ENCODE measurements at places on chromosomes 11 and 22. TPM values are rescaled to one million over a fixed set of nuclear protein-coding genes. Genes with fewer than 3 reads are reported as not detected.

The GRIK4 gene
- not detected for total RNA-seq

The FGF4 gene
- total RNA-seq, result not detected

The GPHA2 gene
- not detected for total RNA-seq

The CCDC116 gene
- not detected for total RNA-seq

The OR2AT4 gene
- not detected for total RNA-seq

The OR52N5 gene
- not detected for total RNA-seq

The CALCA gene
- total RNA-seq, result not detected

The UFD1 gene
- 60.0 TPM for total RNA-seq

The APOA1 gene
- 1.1 TPM for total RNA-seq

The OR51B5 gene
- not detected for total RNA-seq

The SULT4A1 gene
- total RNA-seq, result not detected

The KLHL35 gene
- total RNA-seq, result 2.9 TPM

The SHANK2 gene
- total RNA-seq, result 0.15 TPM

The PLEKHB1 gene
- total RNA-seq, result 50.8 TPM

DNA sequence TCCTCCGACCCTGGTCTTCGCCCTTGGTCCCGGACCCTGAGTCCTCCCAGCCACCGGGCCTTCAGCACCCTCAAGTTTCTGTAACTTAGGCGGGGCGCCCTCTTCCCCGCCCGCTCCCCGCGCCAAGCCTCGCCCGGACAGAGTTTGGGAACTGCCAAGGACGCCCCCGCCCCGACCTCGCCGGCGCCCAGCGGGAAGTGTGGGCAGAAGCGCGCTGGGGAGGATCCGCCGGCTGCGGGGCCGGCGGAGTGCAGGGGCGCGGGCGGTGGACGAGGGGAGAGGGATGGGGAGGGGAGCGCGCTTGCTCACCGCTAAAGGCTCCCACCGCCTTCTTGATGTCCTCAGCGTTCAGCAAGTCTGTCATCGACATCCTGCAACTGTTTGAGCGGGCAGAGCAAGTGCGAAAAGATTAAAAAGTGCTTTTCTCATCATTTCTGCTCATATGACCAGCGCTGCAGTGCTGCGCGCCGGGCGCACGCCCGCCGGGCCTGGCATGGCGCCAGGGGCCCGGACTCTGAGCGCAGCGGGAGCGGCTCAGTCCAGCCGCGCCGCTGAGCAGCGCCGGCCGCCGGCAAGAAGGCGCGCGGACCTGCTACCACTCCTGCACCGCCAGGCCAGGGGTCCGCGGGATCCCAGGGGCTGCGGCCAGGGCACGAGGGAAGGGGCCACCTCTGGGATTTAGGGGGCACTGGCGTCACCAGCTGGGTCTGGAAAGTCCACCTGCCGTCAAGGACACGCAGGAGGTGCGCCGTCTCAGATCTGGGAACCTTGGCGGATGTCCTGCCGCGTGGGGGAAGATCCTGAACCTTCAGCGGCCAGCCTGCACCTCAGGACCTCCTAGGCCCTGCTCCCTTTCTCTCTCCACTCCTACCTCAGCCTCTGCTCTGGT is at the start of gene PVALB:
TSS of gene PVALB (minus strand) at position 400 of the 889 bp plus-strand sequence. CDS start at position 370, 30 bp downstream.
- DNase-seq, result no peak

- no peak for DNase-seq
Measured at GRCh38 chr11:47257517-47258316, at the start of gene NR1H3. Gene NR1H3 (plus strand): TSS chr11:47257996. CDS start chr11:47259217, 1,221 bp downstream.

- no peak for DNase-seq
Measured at GRCh38 chr11:1055990-1056771, 18.5 kb upstream of the MUC2 start.

- no peak for DNase-seq
Measured at GRCh38 chr11:120900643-120901042, 123.3 kb upstream of the TBCEL start.

DNA sequence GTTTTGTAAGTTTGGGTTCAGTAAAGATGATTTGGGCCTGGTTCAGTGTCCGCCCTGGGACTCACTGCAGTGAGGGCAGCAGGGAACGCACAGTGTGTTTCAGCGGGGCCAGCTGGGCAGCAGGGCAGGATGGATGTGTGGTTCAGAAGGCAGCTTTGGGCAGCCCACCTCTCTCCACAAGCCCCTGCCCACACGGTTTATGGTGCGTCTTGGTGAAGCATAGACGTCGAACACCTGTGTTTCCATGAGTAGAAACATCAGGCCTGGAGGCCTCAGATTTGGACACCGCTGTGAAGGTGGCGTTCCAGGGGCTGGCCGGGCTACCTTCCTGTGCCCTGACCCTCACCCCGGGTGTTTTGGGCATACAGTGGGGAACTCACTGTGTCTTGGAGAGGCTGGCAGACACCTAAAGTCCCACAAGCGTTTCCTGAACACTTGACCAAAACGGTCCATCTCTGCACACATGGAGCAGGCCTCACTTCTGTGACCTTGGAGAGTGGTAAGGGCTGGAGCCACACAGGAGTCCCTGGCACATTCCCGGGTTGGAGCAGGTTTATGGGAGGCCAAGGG is 59.0 kb downstream of the ST14 start:
- DNase-seq, result no peak

- no peak for DNase-seq
Measured at GRCh38 chr11:68066742-68067141, 27.9 kb downstream of the TCIRG1 start.

DNA sequence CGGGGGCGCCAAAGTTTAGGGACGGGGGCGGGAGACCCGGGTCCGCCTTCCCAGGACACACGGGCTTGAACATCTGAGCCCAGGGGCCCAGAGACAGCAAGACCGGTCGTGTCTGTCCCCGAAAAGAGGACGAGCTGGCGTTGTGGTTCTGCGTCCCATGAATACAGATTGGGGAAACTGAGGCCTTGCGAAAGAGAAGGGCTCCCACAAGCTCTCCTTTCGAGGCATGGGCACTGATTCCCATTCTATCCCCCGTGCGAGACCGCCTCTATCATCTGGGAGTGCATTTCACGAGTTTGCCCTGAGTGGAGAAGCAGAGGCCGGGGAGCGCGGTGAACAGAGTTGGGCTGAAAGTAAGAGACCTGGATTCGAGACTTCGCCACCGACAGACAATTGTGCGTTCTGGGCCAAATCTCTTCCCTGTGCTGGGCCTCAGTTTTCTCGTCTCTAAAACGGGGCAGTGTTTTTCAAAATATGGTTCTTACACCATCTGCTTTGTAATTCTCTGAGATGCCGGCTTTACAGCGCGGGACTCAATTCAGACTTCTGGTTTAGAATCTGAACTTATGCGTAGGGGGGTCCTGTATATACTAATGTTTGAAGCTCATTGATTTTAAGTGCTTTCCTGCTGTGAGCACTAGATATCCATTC is 471 bp downstream of the RNF185 start:
- no peak for DNase-seq

DNA sequence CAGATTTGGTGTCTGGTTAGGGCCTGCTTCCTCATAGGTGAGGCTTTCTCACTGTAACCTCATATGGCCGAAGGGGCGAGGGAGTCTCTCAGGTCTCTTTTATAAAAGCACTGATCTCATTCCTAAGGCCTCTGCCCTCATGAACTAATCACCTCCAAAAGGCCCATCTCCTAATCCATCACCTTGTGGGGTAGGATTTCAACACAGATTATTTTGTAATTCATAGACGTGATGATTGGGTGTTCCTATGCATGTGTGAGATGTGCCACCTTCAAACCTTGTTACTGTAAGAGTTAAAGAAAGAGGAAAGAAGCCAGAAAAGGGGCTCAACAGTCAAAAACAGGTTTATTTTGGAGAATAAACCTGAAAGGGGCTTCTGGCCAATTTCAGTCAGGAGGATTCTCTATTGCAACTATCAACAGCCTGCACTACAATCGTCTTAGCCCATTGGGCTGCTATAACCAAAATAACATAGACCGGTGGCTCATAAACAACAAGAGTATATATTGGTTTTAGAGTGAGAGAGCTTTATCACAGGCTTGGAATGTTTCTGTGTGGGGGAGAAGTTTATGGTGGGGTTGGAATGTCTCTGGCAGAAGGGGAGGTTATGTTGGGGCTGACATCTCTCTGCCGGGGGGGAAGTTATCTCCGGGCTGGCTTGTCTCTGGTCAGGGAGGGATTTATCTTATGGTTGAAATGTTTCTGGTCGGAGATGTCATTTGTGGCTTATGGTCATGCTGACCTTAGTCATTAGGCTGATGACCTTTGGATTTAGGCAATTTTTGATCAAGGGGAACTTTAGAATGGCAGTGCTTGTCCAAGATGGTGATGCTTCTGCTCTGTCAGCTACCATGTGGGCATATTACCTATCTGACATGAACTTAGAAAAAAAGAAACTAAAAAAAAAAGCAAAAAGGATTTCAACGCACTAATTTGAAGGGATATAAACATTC is 35.1 kb downstream of the CSF2RB start:
- no peak for DNase-seq

DNA sequence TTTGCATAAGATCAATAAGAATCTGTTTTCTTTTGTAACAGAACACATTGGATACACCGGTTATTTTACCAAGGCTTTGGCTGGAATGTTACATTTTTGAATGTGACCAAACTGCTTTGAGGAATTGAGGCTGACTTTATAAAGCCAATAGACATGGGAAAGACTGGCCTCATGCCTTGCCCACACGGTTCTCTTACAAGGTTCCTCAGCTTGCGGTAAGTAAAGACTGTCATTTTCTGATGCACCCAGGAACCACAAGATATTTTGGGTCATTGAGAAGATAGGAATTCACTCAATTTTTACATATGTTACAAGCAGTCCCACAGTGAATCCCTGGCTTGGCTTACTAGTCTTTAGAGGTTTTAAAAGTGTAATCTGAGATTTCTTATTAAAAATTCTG is 23.9 kb downstream of the OR10A6 start:
- DNase-seq, result no peak

DNA sequence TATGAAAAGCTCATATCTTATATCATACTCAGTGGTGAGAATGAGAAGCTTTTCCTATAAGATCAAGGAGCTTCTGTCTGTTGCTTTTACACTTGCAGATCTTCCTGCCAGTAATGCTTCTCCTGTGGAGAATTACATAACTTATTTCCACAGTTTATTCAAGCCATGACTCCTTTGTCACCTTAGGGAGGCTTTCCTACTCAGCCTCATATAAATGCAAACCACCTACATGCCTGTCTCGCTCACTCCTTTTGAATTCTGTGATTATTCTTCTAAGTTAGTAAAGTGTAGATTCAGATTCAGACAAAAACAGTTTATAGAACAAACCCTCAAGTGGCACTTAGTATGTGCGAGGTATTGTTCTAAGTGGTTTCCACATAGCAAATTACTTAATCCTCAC is 716.1 kb upstream of the ANO3 start:
- no peak for DNase-seq

DNA sequence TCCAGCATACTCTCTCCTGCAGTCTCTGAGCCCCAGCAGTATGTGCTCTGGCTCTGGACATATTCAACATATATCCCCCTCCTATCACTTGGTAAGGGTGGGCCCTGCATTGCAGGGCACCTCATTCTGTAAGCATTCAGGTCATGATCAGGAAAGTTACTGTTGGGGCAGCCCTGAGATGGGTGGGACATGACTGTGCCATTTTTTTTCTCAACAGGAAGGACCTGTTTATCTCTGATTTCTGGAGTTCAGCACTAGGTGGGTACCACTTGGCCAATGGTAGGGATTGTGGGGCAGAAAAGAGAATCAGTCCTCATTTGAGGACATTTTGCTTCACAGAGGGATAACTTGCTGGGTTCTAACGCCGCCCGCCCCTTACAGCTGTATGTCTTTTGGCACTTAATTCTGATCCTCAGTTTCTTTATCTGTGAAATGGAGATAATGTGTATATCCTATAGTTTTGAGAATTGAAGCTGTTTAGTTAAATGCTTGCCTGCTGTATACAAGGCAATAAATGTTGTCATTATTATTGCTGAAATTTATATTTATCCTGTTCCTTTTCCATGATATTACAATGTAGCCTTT is 2.2 kb downstream of the SRRD start:
- DNase-seq, result no peak

DNA sequence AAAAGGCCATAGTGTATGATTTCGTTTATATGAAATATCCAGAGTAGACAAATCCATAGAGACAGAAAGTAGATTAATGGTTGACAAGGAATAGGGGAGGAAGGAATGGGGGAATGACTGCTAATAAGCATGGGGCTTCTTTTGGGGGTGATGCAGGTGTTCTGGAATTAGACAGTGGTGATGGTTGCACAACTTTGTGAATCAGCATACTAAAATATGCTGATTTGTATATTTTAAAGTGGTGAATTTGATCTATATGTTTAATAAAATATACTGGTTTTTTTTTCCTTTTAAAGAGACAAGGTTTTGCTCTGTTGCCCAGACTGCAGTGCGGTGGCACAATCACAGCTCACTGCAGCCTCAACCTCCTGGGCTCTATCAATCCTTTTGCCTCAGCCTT is 6.5 kb upstream of the HORMAD2 start:
- no peak for DNase-seq

DNA sequence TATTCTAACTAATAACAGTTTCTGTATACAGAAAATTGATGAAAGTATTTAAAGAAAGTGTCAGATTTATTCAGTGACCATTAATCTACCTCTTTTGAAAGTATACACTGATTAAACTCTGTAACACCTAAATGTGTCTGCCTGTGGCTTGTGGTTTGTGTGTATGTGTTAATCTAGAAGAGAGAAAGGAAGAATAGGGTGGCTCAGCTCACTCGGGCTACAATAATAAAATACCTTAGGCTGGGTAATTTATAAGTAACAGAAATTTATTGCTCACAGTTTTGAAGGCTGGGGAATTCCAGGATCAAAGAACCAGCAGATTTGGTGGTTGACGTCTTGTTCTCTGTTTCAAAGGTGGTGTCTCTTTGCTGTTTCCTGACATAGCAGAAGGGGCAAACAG is 13.6 kb upstream of the OR5AS1 start:
- no peak for DNase-seq

DNA sequence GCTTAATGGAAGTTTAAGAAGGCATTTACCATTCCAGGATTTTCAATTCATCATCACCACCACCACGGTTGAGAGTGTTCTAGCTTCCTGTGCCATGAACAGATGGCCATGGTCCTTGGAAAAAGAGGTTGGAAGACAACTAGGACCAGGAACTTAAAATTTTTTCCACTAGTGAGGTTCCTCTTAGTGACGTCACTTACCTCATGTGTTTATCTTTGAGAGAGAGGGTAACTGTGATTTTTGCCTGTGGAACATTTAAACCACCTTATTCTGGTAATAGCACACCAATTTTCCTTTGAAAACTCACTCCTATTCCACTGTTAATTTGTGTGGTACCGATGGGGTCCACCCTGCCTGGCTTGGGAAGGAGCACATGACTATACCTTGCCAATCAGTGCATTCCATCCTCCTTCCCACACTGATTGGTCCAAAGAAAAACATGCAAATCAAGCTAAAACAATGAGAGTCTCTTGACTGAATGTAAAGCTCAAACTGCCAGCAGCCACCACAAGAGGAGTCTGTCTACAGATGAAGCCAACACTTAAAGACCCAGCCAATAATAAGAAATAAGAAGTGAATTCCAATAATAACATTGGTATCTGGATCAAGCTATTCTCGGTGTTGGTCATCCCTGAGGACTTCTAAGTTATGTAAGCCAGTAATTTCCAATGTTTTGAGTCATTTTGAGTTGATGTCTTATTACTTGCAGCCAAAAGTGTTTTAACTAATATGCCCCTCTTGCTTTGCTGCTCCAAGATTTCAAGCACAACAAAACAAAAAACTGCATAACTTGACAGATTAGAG is 111.8 kb downstream of the MPPED2 start:
- DNase-seq, result no peak

Measured in T-cell (primary cell).